GM13976 (cell line): ENCODE measurements at places on chromosomes 6 and 20.

- no peak for DNase-seq
These were observed 735.6 kb downstream of the RFPL4B start for GRCh38 chr6:113082745-113083144.

DNA sequence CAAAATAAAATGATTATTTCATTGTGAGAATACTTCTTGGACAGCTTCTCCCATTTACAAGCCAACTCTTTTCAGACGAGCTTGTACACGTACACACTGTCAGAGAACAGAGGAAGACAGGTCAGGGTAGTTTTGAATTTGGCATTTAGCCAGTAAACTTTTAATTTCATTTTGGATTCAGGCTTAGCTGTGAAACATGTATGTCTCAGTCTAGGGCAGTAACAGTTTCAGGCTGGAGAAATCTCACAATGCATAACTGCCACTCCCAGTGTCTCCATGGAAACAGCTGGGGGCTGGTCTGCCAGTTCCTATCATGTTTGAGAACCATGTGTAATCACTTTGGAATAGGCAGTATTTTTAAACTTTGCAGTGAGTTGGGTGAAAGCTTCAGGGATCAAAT, 22.0 kb upstream of the QKI start:
- DNase-seq: no peak

DNA sequence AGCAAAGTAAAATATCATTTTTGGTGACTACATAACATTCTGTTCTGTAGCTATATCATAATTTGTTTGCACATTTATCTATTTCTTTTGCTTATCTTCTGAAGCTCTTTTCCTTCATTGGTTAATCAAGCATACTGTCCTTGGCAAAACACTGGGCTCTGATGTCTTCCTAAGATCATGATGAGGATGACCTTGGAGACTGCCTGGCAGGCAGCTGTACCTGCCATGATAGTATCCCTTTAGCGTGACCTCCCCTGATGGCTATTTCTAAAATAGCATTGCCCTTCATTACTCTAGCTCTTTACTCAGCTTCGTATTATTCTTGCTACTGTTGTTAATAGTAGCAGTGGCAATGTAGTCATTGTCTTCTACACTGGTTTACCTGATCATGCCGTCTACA, 46.0 kb upstream of the ELOVL5 start:
- no peak for DNase-seq

DNA sequence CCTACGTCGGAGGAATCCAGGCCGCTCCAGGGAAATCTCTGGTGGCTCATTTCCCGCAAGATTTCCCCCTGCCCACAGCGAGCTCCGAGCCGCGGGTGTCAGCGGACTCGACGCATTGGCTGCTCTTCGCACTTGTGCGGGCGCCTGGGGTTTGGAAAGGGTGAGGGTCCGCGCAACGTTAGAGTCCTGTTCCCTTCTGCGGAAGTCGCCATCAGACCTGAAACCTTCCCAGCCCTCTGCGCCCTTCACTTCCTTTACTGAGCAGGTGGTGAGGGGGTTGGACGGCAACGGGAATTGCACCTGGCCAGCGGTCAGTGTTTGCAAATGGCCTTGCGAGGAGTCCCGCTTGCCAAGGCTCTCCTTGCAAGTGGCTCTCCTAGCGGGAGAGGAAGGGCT, 8.4 kb downstream of the PAX1 start:
- DNase-seq: no peak

GRCh38 chr6:80256691-80257090, 150.2 kb downstream of the BCKDHB start:
- DNase-seq: no peak

DNA sequence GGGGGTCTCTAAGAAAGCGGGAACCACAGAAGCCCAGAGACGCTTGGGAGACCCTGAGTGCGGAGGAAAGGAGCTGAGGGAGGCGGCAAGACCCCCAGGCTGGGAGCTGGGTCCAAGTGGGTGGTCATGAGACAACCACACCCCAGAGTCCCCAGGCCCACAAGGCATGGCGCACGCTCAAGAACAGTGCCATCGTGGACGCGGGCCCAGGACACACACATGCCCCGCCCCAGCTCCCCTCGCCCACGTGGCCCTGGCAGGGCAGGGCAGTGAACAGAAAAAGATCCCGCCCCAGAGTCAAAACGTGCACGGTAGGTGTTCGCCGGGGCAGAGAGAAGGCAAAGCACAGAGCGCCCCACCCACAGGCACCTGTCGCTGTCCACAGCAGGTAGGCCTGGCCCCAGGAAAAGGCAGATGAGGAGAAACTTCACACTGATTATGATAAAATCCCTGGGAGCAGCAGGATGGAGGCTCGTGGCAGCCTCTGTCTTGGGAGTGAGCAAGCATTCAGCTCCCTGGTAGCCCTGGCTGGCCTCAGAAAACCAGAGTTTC, 50.0 kb downstream of the BPIFB1 start:
- no peak for DNase-seq

- no peak for DNase-seq
These were observed 33.3 kb upstream of the NKAIN2 start for GRCh38 chr6:123770247-123770949.
